Left renal pelvis (tissue), 4 donors: ENCODE measurements at places on chromosomes 6 and 20.

- no peak for DNase-seq
These were observed 7.6 kb downstream of the WRNIP1 start for GRCh38 chr6:2772840-2773239.

GRCh38 chr20:45538209-45538799 is 978 bp downstream of the WFDC6 start:
- no peak for DNase-seq

- no peak for DNase-seq
These were observed 17.1 kb upstream of the ASF1A start for GRCh38 chr6:118876814-118877213.

DNA sequence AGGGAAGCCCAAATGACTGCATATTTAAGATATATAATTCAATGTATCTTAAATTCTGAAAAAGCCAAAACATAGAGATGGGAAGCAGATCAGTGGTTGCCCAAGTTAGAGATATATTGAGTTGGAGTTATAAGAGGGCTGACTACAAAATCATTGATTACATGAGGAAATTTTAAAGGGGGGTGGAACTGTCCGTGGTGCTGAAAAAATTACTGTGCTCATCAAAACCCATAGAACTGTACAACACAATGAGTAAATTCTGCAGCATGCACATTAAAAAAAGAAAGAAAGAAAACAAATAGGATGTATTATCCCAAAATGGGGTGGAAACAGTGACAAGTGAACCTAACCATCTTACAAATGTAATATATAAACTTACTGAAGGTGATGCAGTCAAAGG is 100.9 kb downstream of the FUT9 start:
- DNase-seq: no peak

DNA sequence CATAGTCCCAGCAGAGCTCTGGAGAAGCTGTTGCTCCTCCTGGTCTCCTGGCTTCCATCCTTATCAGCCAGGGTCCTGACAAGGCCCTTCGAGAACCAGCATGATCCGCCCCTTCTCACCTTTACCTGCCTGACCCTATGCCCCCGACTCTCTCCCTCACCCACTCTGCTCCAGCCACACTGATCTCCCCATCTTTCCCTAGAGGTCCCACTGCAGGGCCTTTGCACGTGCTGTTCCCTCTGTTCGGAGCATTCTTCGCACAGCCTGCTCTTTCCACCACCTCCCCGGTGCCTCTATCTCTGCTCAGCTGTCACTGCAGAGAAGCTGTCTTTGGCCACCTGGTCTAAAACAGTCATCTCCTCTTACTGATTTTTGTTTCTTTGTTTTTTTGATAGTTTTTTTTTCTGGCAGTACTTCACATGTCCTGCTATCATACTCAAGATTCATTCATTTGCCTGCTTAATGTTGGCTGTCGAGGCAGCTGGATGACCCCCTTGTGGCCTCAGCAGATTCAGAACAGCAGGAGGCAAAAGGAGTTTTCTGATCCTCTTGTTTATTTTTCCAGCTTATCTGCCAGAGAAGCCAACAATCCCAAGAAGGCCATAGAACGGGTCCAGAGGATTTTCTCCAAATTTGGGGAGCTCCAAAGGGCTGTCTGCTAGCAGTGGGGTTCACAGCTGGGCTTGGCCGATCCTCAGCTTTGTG is 1.6 kb upstream of the PTGIS start:
- no peak for DNase-seq

DNA sequence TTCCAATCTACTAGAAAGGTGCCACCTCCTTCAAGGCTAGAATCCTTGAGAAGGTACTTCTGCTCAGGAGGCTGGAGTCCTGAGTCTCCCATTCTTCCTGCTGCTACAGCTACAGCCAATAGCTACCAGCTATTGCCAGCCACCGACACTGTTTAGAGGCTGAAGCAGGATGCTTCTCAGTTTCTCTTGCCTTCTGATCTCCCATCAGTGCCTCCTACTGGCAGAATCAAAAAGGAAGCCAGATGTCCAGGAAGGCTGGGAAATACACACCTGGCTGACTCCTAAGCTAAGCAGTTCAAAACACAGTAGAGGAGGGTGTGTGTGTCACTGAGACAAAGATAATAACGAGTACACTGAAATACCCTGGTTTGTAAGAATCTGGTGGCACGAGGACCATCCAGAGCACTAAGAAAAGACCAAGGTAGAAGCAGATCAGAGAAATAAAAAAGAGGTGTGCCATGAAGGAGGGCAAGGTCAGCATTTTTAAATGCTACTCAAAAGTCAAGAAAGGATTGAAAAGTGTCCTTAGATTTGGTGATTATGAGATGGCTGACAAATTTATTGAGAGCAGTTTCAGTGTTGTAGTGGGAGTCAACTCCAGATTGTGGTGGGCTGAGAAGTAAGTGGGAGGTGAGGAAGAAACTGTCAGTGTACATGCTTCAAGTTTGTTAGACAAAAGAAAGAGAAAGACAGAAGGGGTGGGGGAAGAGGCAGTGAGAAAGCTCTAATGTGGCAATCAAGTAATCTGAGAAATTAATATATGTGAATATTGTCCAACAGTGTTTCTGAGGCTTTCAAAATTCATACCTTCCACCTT is 2.3 kb upstream of the HLA-DMA start:
- DNase-seq: no peak

DNA sequence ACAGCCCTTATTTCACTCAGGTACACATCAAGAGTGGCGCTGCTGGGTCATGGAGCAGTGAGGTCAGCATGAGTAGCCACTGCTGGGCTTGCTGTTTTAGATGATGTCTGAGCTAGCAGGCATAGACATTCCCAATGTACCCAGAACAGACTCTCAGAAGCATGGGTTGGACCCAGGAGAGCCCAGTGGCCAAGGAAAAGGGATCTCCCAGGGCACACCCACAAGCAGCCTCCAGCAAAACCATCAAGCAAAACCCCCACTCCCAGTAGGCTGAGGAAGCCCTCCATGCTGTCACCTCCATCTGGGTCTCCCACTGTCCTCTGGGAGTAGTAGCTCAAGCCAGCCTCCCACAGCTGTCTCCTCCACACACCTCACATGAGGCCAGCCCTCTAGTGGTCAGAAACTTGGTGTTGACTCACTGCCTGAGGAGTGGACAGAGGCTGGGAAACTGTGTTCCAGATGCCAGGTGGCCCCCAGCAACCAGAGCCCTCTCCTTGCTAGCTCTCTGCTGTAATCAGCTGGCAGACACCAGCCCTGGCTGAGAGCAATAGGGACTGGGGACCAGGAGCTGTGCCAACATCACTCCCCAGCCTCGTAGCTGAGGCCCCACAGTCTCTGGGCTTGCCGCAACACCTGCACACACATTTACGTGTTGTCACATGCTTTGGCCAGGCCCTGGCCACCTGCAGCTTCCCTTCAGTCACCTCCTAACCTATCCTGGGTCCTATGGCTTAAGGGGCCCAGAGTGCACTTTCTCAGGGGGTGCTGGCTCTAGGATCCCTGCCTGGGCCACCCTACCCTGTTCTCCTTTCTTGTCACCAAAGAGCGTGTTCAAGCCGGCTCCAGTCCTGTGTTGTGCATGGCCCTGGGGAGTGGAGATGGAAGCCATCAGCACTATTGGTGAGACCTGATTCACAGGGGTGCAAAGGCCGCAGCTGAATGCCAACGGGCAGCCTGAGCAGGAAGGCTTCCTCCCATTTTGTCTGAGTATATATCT is 1.9 kb upstream of the AP5S1 start:
- DNase-seq: no peak

DNA sequence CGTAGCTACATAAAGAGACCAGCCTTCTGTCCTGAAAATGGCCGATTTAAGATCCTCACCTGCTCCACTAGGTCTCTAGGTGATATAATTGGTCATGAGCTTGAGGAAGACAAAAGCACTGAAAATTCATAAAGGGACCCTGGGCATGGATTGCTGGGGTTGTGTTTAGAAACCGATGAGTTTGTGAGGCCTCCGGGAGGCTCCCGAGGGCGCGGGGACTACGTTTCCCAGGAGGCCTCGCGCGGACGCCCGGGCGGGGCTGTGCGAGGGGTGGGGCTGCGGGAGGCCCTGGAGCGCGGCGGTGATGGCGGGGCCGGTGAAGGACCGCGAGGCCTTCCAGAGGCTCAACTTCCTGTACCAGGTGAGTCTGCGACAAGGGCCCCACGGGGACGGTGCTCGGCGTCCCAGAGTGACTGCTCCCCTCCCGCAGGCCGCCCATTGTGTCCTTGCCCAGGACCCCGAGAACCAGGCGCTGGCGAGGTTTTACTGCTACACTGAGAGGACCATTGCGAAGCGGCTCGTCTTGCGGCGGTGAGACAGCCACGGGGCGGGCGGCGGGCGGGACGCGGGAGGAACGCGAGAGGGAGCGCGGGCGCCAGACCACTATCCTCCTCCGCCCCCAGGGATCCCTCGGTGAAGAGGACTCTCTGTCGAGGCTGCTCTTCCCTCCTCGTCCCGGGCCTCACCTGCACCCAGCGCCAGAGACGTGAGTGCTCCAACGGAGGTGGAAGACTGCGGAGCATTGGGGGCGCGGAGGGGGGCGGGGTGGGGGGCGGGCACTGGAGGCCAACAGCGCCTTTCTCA is at the start of gene RPP21:
Gene RPP21 (plus strand): TSS at position 289 of the 804 bp plus-strand sequence. CDS start 16 bp downstream, at position 305.
- peak; percentile 66 for DNase-seq

DNA sequence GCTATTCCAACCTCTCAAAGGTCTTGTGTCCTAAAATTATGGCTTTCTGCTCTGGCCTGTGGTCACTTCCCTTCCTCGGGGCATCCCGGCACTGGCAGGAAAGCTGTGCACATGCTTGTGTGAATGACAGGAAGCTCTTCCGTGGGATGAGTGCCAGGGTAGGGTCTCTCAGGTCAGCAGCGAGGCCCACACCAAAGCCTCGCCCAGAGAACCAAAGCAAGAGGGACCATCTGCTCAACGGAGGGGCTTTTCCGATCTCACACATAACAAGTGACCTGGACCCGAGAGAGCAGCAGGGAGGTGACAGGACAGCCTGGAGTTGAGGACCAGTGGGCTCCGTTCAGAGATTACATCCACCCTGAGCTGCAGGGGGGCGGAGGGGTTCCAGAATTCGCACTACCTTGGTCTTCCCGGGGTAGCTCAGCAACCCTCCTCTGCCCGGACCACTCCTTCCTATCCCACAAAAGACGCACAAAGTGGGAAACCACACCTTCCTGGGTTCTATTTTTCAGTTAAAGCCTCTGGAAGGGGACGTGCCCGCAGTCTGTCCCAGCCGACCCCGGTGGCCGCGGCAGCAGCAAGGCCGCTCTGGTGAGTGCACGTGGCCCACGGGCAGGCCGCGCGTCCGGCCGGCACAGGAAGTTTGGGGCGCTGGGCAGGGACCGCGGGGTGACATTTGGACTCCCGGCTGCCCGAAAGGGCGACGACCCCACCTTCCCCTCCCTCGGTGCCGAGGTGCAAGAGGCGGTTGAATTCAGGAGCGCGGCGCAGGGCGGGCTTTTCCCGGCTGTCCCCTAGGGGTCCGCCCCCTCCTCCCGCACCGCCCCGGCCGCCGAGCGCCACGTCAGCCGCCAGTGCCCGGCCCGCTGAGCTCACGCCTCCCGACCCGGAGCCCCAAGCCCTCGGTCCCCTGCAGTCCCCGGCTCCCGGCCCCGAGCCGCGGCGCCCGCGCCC is 988 bp downstream of the TXNDC5 start:
- DNase-seq: no peak

DNA sequence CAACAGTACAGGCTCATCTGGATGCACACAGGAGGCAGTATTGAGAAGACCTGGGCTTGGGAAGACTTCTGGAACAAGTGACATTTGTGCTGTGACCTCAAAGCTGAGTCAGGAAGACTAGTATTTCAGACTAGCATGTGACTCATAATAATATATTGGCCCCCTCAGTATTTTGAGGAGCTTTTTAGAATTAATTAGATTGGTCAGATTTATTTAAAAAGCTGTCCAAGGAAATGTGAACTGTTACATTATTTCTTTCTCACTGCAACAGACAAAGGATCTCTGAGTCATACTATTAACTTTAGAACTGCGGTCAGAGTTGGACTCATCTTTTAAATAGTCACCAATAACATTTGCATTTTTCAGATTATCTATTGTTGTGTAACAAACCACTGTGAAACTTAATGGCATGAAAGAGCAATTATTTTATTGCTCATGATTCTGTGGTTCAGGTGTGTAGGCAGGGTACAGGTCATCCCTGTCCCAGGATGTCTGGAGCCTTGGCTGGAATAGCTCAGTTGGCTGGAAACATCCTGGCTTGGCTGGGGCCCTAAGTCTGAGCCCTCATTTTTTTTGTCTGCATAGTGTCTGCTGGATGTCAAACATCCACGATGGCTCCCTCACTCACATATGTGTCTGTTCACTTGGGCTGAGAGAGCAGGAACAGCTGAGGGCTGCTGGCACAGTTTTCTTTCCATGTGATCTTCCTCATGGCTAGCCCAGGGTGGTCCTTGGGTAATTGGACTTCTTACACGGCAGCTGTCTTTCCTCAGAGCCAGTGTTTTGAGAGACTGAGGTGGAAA is 46.9 kb downstream of the MAP3K4 start:
- DNase-seq: no peak

- no peak for DNase-seq
These were observed 10.7 kb upstream of the GATA5 start for GRCh38 chr20:62486484-62486883.

DNA sequence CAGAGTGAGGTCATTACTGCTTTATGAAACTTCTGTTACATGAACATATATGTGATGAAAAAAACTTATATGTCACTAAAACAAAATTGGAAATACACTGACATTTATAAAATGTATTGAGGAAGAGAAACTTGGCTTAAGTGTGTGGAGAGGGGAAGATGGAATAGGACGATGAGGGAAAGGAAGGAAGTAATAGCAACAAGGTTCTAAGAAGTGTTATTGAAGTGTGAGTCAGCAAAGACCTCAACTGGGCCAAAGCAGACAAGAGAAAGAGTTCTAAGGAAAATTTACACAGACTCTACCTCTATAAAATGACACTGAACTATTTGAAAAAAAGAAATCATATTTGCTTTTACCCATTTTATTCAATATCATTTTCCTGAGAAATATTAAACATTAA is 38.3 kb downstream of the SNX3 start:
- DNase-seq: no peak

DNA sequence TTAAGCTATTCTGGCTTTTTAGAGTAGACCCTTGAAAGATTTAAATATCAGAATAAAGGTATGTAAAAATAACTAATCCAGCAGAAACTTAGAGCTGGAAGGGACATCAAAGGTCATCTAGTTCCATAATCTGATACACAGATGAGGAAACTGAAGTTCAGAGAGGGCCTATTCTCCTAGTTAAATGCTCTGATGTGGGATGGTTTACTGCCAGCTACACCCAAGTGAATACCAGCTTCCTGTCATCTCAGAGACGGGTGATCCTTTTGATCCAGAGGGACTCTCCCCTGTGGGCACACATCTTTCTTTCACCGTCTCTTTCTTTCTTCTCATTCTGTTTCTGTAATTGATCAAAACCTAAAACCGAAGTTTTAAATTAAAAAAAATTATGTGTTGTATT is 94.1 kb downstream of the MAN1A1 start:
- DNase-seq: no peak

DNA sequence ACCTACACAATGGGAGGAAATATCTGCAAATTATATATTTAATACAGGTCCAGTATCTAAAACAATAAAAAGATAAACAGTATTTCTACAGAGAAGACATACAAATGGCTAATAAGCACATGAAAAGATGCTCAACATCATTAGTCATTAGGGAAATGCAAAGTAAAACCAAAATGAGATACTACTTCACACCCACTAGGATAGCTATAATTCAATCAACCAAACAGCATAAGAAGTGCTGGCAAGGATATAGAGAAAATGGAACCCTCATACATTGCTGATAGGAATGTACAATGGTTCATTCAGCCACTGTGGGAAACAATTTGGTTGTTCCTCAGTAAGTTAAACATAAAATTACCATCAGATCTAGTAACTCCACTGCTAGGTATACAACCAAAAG is 48.7 kb downstream of the NUDT3 start:
- DNase-seq: no peak
